ENCODE measurements at places on chromosomes 16 and 17.

- no peak for DNase-seq
These were observed 11.4 kb downstream of the ZDHHC7 start for GRCh38 chr16:84999857-85000480.

DNA sequence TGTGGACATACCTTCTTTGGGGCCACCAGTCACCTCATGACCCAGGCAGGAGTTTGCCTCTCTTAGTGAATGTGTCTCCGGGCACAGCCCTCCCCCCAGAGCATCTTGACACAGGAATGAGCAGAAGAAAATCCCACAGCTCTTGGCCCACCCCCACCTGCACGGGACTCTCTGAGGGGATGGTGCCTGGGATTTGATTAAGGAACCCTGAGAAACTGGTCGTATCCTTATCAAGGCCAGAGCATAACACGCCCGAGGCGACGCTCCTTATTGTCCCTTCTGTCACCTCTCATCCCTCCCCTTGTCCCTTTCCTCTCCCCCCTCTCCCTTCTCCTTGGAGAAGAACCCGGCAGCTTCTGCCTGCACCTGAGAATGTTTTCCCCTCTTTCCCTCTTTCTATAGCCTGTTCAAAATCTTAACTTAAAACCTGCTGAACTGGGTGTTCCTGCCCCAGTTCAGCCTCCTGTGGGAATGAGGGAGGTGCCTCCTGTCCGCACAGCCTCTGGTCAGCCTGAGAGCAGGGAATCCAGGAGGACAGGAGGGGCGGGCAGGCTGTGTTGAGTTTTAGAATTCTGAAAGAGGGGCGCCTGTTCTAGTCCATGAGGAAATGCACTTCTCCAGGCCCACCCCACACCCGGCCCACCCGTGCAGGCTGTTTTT lies 140.7 kb upstream of the PLCG2 start:
- no peak for DNase-seq

GRCh38 chr16:64094992-64095634 lies 1026.8 kb downstream of the CDH11 start:
- DNase-seq = peak; percentile 44

- DNase-seq = peak; percentile 17
These were observed 126.6 kb downstream of the C16orf95 start for GRCh38 chr16:87190288-87191230.

DNA sequence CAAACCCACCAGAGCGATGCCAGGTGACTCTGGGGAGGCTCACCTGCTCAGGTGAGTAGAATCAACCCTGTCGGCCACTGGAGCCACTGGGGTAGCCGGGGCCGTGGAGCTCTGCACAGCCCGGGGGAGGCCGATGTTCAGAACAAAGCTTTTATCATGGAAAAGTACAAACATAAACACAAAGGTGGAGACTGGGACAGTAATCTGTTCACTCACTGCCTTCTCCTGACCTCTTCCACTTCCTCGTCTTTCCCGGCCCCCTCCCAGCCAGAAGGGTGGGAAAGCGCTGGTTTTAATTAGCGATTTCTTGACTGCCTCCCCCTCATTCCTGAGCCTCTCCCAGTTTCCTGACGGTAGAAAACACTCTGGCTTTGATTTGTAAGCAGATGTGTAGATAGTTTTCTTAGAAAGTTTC lies 9.8 kb upstream of the TEX19 start:
- DNase-seq = peak; percentile 56

All from AG08395 (cell line).